HepG2 (cell line): ENCODE measurements at places on chromosomes 6 and 20. TPM values are rescaled to one million over a fixed set of nuclear protein-coding genes. Genes with fewer than 3 reads are reported as not detected.

The EPB41L1 gene
- 16.7 and 20.8 TPM in 2 replicates for total RNA-seq

The SPAG4 gene
- total RNA-seq, result 2.5 and 5.8 TPM in 2 replicates

The AVP gene
- not detected in 2 replicates for total RNA-seq

The ASIP gene
- total RNA-seq, result not detected in 2 replicates
